ENCODE measurements at places on chromosomes 16 and 17. TPM values are rescaled to one million over a fixed set of nuclear protein-coding genes. Genes with fewer than 3 reads are reported as not detected.

DHRS13 gene
- 6.5 TPM for total RNA-seq

GNG13 gene
- not detected for total RNA-seq

ZNF747 gene
- 5.2 TPM for total RNA-seq

TBC1D26 gene
- total RNA-seq, result not detected

SCPEP1 gene
- 45.6 TPM for total RNA-seq

CCL2 gene
- total RNA-seq, result 405 TPM

TAC4 gene
- total RNA-seq, result not detected

TOB1 gene
- 1.9 TPM for total RNA-seq

ZNRF1 gene
- total RNA-seq, result 25.0 TPM

ZNF423 gene
- 1.3 TPM for total RNA-seq

RHBDF1 gene
- total RNA-seq, result 19.5 TPM

MPRIP gene
- 54.6 TPM for total RNA-seq

OR3A3 gene
- not detected for total RNA-seq

VAT1L gene
- 3.6 TPM for total RNA-seq

TRPV3 gene
- not detected for total RNA-seq

TMIGD1 gene
- not detected for total RNA-seq

HOXB4 gene
- total RNA-seq, result 4.6 TPM

ACSM2A gene
- not detected for total RNA-seq

Data from epithelial cell of umbilical artery (primary cell).